Mesenteric fat pad (tissue), 1 donor: ENCODE measurements at places on chromosomes 1 and 21. TPM values are rescaled to one million over a fixed set of nuclear protein-coding genes. Genes with fewer than 3 reads are reported as not detected.
A peak's percentile ranks its signal among the peaks of the same experiment; 100 is the strongest.

The ERG gene
- total RNA-seq: 37.4 TPM

The TARBP1 gene
- 19.4 TPM for total RNA-seq

The S100A3 gene
- 2.2 TPM for total RNA-seq

The REN gene
- total RNA-seq: 1.3 TPM

The KLHL20 gene
- 33.0 TPM for total RNA-seq

The CLDN17 gene
- total RNA-seq: not detected

The SEC16B gene
- total RNA-seq: 2.9 TPM

The KCND3 gene
- total RNA-seq: 18.4 TPM

DNA sequence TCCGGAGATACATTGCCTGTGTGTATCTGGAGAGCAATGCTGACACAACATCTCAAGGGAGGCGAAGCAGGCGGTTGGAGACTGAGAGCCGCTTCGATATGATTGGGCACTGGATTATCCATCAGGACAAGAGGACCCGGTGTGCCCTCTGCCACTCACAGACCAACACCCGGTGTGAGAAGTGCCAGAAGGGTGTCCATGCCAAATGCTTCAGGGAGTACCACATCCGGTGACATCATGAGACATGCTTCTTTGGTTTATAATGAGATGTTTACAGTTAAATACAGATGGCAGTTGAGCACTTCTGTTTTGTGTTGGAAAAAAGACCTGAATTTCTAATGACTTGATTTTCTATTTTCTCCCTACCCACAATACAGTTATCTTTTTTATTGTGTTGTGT is 12.1 kb downstream of the PGBD2 start:
- DNase-seq: no peak

DNA sequence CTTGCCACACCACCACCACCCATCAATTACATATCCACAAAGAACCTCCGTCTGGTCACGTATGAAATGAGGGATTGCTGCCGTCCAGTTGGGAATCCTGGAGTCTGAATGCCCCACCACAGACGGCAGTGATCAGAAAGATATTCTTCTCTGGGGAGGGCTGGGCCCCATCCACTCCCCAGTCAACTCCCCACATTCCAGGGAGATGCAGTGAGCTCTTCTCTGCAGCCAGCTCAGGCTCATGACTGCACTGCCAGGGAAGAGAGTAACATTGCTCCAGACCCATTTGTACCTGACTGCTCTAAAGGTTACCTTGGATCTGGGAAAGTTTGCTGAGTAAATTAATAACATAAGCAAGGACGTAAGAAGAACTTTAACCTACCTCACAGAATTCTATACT is 18.3 kb downstream of the DEGS1 start:
- no peak for DNase-seq

DNA sequence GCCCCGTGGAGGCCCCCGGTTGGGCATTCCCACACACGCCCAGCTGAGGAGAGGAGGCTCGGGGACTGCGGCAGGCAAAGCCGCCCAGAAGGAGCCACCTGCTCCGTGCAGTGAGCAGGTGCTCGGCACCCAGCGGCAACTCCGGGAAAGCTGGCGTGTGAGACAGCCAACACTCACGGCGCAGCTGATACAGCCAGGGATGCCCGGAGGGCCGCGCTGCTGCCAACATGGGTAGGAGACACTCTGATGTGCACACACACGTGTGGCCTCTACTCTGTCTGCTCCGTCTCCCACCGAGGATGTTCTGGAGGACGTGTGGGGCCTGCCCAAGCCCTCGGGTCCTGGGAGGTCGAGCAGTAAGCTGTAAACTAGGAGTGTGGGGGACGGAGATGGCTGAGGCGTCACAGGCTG is 12.9 kb downstream of the MORN1 start:
- DNase-seq: no peak

DNA sequence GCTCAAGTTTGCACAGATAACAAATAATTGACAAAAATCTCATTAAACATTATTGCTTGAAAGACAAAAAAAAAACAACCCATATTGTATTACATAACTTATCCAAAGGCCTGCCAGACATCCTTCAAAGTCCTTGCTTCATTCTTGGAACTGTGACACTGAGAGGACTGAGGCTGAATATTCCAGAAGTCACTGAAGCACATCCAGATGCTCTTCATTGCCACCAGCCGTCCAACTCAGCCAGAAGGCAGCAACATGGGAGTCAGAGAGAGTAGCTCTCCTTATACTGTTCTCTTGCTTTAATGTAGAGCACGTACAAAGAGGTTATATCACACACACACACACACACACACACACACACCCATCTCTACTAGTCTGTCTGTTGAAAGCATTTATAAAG is 755.0 kb downstream of the LTN1 start:
- DNase-seq: no peak

DNA sequence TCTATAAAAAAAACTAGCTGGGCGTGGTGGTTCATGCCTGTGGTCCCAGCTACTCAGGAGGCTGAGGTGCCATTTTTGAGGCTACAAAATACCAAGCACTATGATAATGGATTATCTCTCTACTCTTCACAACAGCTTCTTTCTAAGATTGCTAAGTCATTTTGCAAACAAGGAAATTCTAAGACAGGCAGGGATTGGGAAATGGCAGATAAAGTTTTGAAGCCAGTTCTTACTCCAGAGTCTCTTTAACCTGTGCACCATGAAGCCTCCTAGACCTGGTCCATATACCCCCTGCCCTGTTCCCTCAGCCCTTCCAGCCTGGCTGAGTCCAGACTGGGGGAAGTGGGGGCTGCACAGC is 39.5 kb upstream of the DMBX1 start:
- DNase-seq: no peak

GRCh38 chr1:38559446-38560165 is 300.0 kb downstream of the RRAGC start:
- no peak for DNase-seq

- no peak for DNase-seq
Measured at GRCh38 chr21:15446223-15446622, 283.6 kb upstream of the USP25 start.

DNA sequence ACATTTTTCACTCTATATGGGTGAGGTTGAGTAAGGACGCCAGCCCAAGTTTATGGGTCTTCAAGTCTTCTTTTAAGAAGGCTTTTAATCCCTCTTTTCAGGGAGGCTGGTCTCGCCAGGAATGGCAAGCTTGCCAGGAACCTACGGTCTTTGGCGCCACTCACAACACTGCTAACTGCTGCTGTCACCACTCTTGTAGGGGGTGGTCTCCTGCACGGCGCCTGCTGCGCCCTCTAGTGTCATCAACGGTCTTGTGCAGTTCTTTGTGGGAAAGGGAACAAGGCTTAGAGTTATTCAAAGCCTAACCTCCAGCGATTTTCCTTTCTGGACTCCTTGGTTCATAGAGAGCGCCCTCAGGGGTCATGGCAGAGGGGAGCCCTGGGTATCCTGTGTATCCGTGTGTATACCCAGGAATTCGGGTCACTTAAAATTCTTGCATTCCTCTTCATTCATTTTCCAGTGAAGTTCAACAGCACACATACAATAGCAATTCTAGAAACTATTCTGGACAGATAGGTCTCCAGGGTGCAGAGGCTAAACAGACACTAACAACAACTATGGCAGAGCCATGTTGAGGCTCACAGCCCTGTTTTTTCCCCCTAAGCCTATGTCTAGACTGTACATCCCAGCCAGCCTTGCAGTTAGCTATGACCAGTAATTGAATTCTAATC is 392.8 kb upstream of the CAMK1G start:
- no peak for DNase-seq

GRCh38 chr1:4797016-4797410 is 142.6 kb downstream of the AJAP1 start:
- DNase-seq: no peak

- no peak for DNase-seq
Measured at GRCh38 chr1:82160036-82160435, 359.3 kb downstream of the ADGRL2 start.

- no peak for DNase-seq
Measured at GRCh38 chr1:17847111-17847510, 92.0 kb downstream of the ACTL8 start.

- DNase-seq: no peak
Measured at GRCh38 chr1:215543191-215543606, 23.9 kb upstream of the KCTD3 start.

GRCh38 chr1:4062041-4062440 is 162.0 kb upstream of the C1orf174 start:
- peak; percentile 76 for DNase-seq
